LHCN-M2 (cell line): ENCODE measurements at places on chromosomes 13 and 19. TPM values are rescaled to one million over a fixed set of nuclear protein-coding genes. Genes with fewer than 3 reads are reported as not detected.
A peak's percentile ranks its signal among the peaks of the same experiment; 100 is the strongest.

DNA sequence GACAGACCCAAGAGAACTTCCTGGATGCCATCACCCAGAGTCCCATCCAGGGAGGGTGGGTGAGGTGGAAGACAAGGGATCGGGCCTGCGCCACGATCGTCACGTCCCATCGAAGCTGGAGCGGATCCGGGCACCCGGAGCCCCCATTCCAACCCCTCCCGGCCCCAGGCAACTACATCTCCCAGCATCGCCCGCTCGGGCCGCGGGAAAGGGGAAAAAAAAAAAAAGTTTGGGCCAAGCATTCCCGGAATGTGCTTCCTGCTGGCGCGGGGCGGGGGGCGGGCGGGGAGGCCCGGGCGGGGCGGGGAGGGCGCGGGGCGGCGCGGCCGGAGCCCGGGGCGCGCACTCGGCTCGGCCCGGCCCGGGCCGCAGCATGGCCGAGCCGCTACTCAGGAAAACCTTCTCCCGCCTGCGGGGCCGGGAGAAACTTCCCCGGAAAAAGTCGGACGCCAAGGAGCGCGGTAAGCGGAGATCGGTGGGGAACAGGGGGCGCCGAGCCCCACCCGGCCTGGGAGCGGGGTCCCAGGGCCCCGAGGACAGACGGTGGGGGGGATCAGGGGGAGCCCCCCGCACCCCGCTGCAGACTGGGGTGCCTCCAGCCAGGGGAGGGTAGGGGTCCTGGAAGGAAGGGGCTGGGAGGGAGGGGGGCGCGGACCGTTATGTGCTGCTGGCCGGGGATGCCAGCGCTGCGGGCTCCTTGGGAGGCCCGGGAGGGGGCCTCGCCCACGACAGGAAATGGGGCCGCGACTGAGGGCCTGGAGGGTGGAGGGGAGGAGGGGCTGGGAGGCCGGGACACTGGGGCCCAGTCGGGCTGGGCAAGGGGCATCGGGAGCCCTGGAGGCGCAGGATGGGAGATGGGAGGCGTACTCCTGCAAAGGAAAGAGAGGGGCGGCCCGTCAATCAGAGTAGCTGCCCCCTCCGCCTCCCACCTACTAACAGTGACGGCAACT, at the start of gene SYDE1:
Gene SYDE1, plus strand, starts transcription at position 341 of the 950 bp plus-strand sequence. Its CDS starts 33 bp downstream, at position 374.
- DNase-seq = peak; percentile 76

DNA sequence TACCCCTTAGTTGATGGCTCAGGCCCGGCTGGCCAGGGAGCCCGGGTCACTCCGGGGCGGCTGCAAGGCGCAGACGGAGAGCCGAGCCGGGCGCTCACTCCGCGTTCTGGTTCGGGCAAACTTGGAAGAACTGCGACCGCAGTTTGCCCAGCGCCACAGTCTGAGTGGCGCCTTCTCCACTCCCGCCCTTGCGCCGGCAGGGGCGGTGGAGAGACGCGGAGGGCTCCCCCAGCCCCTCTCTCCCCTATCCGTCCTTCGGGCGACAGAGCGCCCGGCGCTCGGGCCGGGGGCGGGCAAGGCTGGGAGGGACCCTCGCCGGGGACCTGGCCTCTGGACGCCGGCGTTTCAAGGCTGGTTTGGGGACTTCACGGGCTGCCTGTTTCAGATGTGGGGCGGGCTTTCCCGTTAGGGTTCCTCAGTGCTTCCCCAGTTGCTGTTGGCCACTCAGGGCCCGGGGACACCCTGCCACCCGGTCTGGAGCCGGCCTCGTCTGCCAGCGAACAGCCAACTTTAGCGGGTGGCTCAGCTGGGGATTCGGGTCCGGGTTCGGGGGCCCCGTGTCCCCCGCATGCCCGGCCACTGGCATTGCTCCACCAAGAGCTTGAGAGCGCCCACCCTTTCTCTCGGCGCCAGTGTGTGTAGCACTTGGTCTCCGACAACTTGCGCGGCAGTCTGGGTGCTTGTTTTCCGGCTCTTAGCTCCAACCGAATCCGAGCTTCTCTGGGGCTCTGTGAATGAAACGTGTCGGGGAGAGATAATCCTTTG, 1.5 kb downstream of the GPC6 start:
- DNase-seq = peak; percentile 92

DNA sequence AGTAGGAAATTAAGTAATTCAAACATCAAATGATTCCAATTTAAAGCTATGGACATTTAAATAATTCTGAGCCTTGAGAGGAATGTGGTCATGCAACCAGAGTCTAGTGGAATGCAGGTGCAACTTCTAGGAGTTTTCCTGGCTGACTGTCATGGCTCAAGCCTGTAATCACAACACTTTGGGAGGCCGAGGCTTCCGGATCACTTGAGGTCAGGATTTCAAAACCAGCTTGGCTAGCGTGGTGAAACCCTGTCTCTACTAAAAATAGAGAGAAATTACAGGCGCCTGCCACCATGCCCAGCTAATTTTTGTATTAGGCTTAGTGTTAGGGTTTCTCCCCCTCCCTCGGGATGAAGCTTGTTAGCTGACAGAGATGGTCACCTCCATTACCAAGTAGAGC, 6.4 kb downstream of the ZNF808 start:
- DNase-seq = no peak

DNA sequence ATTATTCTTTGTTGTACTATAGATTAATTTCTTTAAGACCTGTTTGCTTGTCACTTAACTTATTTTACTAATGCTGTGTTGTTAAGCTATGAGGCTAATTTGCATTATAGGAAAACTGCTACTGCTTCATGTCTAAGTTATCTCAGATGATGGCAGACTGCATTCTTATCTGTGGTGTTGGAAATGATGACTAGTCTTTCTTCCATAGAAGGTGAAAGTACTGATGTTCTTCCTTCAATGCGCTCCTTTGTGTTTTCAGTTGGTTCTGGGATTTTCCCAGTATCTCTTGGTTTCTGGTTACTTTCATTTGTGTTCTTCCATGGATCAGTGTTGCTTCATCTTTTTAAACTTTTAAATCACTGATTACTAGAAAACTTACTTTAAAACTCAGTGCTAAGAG, 46.9 kb downstream of the TPP2 start:
- DNase-seq = no peak

DNA sequence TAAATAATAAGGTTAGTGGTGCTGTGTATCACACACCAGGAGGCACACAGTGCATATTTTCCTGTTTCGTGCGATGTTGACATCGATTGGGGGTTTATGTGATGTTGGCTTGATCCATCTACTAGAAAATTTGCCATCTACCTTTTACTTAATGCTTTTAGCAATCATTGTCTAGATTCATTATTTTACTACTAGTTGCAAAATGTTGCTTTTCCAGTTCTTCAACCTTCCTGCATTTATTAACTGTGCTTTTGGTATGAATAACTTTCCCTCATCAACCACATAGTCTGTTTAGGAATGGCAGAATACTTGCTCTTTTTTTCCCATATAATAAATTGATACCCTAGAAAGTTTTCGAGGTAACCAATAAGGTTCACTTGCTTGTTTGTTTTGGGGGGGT, 17.5 kb downstream of the C13orf42 start:
- DNase-seq = no peak

GRCh38 chr13:45782327-45783045, 69.1 kb downstream of the SIAH3 start:
- no peak for DNase-seq

GRCh38 chr13:23637829-23638228, 67.6 kb downstream of the TNFRSF19 start:
- no peak for DNase-seq

DNA sequence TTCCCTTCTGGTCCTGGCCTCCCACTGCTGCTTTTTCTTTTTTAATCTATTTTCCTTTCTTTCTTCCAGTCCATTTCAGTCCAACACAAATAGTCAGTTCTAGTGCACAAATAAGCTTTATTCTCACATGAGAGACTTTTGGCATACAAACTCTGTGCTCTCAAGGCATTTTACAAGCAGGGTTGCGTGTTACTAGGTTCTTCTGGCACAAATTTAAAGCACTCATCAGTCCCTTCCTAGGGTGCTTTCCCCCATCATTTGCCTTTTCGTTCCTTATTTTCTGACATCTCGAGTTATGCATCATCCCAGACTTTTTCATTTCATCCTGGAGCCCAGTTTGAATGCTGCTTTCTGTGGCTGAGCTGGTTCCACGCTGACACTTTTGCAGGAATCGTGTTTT, 29.8 kb upstream of the IL17D start:
- no peak for DNase-seq

DNA sequence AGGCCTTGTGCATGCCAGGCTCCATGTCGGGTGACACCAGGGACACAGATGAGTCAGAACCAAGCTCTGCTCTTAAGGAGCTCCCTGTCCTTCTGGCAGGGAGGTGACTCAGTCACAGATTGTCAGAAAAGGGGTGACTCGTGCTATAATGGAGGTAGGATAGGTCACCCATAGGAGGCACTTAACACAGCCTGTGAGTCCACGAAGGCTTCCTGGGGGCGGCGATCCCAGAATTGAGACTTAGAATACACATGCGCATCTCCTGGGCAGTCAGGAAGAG, 19.6 kb downstream of the FUZ start:
- DNase-seq = peak; percentile 33

DNA sequence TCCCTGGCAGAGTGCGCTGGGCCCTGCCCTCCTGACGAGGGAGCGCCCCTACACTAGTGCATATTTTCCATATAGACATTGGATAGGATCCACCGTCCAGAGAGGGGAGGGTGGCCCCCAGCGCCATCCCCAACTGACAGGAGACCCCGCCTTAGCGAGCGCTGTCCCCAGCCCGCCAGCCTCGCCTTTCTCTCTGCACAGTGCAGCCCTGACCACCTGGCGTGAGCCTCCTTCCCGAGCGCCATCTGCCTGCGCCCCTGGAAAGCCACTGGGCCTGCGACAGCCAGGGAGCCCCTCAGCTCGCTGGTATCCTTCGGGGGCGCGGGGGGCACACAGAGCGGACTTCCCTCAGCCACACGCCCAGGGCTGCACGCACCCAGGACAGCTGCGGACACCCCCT, 42.1 kb upstream of the ATP12A start:
- DNase-seq = no peak

- no peak for DNase-seq
Measured at GRCh38 chr19:44883922-44884321, 7.1 kb upstream of the TOMM40 start.

- no peak for DNase-seq
Measured at GRCh38 chr13:28429685-28430290, 65.1 kb downstream of the FLT1 start.

DNA sequence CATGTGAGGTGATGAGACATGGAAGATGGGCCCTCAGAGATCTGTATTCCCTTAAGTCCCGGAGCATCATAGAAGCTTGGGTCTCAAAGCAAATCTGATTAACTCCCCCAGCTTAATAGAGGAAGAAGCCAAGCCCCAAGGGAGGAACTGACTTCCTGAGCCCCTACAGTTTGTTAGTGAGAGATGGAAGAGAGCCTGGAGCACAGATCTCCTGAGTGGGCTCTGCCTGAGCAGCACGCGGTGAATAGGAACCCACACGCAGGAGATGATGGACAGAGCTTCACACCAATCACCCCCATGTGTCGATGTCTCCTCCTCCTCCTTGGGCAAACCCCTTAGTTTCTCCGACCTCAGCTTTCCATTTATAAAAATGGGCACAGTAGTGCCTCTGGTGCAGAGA, 50.1 kb upstream of the ATP12A start:
- no peak for DNase-seq

DNA sequence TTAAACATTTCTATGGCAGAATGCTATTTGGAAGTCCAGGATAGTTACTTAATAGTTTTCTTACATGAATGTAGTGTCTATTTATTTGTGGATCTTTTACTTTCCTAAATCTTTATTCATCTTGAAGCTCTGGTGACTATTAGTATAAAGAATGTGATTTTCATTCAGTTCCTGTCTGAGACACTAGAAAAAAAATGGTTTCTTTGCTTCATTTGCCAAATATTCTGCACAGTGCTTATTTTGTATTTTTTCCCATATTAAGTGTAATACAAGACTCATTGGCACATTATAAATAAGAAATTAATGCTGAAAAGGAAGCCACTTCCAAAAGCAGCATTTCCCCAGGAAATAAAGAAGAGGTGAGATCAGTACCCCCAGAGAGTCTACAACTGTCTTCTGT, 109.8 kb downstream of the POSTN start:
- DNase-seq = no peak

DNA sequence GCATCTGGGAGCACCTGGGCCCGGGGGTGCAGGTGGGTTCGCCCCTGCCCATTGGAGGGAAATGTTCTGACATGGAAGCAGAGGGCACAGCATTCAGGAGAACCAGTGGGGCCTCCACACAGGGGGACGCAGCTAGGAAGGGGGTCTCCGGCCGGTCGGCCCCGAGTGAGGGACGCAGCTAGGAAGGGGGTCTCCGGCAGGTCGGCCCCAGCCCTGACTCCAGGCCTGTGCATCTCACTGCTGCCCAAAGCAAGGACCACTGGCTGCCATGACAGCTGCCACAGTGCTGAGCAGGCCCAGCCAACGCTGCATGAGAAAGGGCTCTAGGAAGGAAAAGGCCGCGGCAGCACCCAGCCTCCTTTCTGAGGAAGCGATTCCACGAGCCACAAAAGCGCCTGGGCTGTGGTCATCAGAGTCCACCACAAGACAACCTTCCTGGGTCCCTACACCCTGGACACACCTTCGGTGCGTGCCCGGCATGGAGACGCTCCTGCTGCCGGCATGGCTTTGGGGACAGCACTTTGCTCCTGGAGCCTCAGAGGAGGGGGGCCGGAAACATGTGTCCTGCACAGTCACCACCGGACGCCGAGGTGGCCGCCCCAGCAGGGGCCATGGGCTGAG, 9.7 kb downstream of the RASA3 start:
- DNase-seq = no peak

DNA sequence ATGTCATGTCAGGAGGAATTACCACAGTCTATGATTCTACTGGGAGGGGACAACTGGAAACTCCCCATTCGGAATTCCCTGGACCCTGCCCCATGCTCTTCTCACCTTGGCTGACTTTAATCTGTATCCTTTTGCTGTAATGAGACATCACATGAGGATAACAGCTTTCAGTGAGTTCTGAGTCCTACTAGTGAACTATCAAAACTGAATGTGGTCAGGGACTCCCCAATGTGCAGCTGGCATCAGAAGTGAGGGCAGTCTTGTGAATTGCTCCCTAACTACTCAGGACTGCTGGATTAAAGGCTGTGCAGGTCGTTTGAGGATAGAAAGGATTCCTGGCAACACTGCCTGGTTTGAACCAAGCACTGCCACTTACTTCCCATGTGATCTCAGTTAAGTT, 15.2 kb downstream of the SIGLEC7 start:
- DNase-seq = no peak

- DNase-seq = no peak
Measured at GRCh38 chr19:49772850-49773432, 6.1 kb downstream of the AP2A1 start.

- DNase-seq = no peak
Measured at GRCh38 chr13:36135876-36136275, 4.7 kb upstream of the DCLK1 start.

- no peak for DNase-seq
Measured at GRCh38 chr13:31168166-31168565, 6.5 kb upstream of the HSPH1 start.

The ALOX5AP gene
- 1.2 and 1.6 TPM in 2 replicates for total RNA-seq

The KLK13 gene
- total RNA-seq = not detected in 2 replicates

The OR7D2 gene
- 0.17 TPM in 1 of 2 replicates, not detected in the other for total RNA-seq

The LYPD5 gene
- total RNA-seq = not detected in 2 replicates

The HS6ST3 gene
- total RNA-seq = not detected in 2 replicates

The MBD3L3 gene
- total RNA-seq = not detected in 2 replicates

The FCER2 gene
- total RNA-seq = not detected in 2 replicates

The STOML3 gene
- total RNA-seq = not detected in 2 replicates

The HIF3A gene
- total RNA-seq = not detected in 2 replicates

The PRRG2 gene
- total RNA-seq = 0.29 and 0.38 TPM in 2 replicates
